ENCODE measurements at places on chromosomes 3 and 15. TPM values are rescaled to one million over a fixed set of nuclear protein-coding genes. Genes with fewer than 3 reads are reported as not detected.

- DNase-seq = no peak
These were observed 111.9 kb downstream of the OXSM start for GRCh38 chr3:25901796-25902195.

Gene SPTSSB
- total RNA-seq = not detected

DNA sequence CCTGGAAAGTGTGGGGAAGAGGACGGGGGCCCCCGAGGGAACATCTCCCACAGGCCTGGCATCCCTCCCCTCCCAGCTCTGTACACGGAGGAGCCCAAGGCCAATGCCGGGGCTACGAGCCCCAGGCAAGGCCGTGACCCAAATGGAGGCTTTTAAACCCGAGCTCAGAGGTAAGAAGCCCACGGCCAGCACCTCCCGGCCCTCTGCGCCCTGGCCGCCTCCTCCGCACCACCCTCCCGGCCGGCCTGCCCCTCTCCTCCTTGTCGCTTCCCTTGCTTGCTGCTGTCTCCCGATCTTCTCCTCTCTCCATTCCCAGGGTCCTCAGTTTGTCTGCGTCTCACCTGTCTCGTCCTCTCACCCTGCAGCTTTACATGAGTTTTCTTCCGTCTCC lies 1.3 kb downstream of the MUC4 start:
- no peak for DNase-seq

DNA sequence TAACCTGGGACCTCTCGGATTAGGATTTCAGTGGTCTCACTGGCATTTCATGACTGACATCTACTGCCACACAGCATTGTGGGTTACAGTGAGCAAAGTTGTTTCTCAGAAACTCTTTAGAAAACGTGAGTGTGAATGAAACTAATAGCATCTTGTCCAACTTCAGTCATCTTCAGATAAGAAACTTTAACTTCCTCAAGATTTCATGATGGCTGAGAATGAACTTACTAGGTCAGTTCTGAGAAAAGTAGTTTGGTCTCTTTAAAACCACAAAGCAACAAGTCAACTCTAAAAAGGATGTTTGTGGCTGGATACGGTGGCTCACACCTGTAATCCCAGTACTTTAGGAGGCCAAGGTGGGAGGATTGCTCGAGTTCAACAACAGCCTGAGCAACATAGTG lies 14.2 kb upstream of the HOMER2 start:
- DNase-seq = no peak

GRCh38 chr3:156605686-156606605 lies 51.0 kb upstream of the SSR3 start:
- peak; percentile 63 for DNase-seq

DNA sequence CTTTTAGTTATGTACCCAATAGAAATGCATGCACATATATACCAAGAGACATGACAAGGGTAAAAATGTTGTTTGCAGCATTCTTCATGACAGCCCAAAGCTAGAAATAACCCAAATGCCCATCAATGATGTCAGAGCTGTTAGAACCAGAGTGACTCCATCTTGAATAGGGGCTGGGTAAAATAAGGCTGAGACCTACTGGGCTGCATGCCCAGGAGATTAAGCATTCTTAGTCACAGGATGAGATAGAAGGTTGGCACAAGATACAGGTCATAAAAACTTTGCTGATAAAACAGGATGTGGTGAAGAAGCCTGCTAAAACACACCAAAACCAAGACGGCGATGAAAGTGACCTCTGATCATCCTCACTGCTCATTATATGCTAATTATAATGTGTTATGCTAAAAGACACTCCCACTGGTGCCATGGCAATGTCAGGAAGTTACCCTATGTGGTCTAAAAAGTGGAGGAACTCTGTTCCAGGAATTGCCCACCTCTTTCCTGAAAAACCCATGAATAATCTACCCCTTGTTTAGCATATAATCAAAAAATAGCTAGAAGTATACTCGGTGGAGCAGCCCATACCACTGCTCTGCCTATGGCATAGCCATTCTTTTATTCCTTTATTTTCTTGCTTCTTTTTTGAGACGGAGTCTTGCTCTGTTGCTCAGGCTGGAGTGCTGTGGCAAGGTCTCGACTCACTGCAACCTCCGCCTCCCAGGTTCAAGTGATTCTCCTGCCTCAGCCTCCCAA lies 32.9 kb downstream of the ZBTB11 start:
- peak; percentile 91 for DNase-seq

- DNase-seq = peak; percentile 95
These were observed 18.3 kb upstream of the ATP8B4 start for GRCh38 chr15:50137330-50137761.

- no peak for DNase-seq
These were observed 163.1 kb downstream of the IL1RAP start for GRCh38 chr3:190677001-190677400.

DNA sequence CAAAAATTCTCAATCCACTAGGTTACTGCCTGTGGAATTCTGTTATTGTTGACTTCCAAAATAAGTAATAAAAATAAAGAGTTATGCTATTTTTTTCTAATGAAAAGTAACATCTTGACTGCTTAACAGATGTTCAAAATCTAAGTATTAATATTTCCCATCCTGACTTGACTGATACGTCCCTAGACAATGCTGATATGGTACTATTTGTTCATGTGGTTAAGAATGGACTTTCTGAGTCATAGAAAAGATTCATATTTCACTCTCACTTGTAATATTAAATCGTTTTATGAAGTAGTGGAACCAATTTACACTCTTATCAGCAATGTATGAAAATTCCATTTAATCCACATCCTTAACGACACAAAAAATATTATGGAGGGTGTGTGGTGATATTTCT lies 104.8 kb upstream of the PLSCR5 start:
- DNase-seq = no peak

GRCh38 chr15:68055224-68055705 lies 1.1 kb downstream of the PIAS1 start:
- peak; percentile 45 for DNase-seq

Gene GOLGA8J
- not detected for total RNA-seq

DNA sequence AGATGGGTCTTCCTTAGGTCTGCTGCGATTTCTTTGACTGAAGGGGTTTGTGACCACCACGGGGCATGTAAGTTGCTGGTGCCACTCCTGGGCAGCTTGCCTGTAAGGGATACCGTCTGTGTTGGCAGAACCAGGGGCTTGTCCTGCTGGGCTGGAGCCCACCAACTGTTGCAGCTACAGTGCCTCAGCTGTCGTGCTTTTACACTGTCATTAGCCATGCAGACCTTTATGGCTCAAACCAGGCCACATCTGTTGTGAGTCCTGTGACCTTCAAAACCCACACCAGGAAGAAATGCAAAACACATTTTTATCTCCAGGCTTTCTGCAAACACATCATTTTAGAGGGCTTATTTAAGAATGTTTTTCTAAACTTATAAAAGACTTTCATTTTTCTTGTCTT lies 168.7 kb downstream of the PTPRG start:
- peak; percentile 42 for DNase-seq

GRCh38 chr3:53650424-53650823 lies 156.0 kb downstream of the CACNA1D start:
- DNase-seq = no peak

GRCh38 chr3:187889106-187889505 lies 143.8 kb upstream of the BCL6 start:
- no peak for DNase-seq

Gene POLQ
- total RNA-seq = 6.4 TPM

- DNase-seq = no peak
These were observed 29.0 kb downstream of the IL17RD start for GRCh38 chr3:57135964-57136719.

DNA sequence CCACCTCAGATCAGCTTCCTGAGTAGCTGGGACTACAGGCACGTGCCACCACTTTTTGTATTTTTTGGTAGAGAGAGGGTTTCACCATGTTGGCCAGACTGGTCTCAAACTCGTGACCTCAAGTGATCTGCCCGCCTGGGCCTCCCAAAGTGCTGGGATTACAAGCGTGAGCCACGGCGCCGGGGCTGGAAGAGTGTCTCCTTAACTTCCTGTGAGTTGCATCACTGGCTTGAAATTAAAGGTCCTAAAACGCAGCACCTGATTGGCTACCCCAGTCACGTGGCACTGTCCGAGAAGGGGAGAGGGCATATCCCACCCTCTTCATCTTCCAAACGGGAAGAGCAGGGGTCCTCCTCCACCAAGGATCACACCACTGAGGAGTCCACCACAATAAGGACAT lies 5.5 kb upstream of the FAM174B start:
- no peak for DNase-seq

GRCh38 chr3:102182162-102182561 lies 252.7 kb upstream of the ZPLD1 start:
- peak; percentile 70 for DNase-seq

- DNase-seq = no peak
These were observed 40.3 kb downstream of the WDR76 start for GRCh38 chr15:43867096-43867495.

GRCh38 chr15:51266656-51267050 lies 71.7 kb downstream of the CYP19A1 start:
- DNase-seq = peak; percentile 44

Gene GPR62
- total RNA-seq = under 0.01 TPM

- peak; percentile 53 for DNase-seq
These were observed 387.2 kb upstream of the SGO1 start for GRCh38 chr3:20573175-20573574.

Gene IGF2BP2
- total RNA-seq = 67.8 TPM

DNA sequence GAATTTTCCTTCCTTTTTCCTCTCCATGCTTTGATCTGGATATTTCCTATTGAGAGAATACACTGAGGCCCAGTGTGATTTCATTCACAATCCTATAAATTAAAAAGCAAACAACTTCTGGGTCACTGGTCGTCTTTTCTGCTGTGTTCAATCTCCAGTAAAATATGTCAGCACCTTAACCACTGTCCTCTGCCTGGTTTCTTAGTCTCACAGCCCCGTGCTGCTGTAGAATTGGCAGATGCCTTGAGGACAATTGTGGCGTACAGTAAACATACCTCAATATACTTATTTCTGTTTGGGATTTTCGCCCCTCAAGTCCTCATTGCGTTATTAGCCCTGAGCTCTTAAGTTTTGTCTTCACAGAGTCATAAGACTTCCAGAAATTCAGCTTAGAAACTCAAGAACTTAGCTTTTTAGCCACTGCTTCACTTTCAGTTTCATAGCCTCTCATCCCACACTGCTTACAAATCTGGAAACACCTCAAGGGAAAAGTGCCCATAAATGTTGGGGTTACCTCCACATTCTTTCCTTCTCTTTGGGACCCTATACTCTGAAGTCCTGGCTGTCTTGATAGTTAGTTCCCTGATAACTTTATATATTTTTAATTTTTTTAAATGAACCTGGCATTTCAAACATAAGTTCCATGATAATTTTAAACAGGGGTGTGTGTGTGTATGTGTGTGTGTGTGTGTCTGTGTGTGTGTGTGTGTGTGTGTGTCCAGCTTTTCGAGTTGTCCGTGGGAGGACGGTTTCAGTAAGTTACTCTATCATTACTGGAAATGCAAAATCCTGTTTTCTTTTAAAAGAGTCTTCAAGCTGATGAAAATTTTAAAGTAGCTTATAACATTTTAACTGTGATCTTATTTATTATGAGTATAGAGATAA lies 238.4 kb upstream of the CTDSPL start:
- no peak for DNase-seq

DNA sequence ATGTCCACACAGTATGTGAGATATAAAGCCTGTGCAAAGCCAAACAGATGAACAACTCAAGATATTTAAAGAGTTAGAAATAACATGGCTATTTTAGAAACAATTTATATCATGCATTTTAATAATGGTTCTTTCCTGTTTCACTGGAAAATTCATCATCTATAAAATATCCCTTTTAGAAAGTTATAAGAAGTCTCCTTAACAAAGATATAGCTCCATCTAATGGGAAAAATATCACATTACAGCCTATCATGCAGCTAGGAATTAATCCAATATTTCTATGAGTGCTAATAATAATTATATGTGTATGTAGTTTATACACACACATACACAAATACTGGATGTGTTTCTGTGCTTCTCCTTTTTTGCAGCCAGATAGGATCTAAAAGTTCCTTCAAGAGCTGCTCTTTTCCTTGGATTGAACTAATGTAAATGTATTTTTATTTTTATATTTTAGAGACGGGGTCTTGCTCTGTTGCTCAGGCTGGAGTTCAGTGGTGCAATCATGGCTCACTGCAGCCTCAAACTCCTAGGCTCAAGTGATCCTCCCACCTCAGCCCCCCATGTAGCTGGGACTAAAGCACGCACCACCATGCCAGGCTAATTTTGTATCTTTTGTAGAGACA lies 21.6 kb downstream of the RPL22L1 start:
- DNase-seq = peak; percentile 39

Gene OSBPL10
- total RNA-seq = 16.8 TPM

DNA sequence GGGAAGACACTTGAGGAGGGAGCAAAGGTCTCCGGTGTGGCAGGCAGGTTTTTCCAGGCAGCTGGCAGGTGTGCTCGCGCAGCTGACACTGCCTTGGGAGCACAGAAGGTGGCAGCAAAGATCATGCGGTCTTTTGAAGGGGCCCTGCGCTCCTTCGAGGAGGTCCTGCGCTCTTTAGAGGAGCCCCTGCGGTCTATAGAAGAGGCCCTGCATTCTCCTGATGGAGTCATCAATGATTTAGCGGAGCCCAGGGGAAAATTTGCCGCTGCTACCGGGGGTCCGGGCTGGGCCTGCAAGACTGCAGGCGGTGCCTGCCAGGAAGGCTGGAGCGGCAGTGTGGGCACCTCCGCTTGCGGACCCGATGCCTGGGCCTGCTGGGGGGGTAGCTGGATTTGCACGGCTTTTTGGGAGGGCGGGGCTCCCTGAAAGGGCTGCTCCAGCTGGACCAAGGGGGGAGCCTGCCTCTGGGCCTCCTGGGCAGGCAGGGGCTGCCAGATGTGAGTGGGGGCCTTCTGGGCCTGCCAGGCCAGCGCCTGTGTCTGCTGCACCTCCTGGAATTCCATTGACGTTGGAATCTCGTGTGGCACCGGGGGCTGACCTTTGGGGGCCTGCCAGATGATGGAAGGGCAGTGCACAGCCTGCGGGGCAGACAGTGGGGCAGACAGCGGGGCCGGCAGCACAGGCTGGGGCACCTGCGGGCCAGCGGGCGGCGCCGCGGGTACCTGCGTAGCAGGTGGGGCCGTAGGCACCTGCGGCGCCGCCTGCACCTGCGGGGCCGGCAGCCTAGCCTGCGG lies 2.1 kb downstream of the MAGEL2 start:
- DNase-seq = no peak

Gene CSNK1G1
- 37.6 TPM for total RNA-seq

DNA sequence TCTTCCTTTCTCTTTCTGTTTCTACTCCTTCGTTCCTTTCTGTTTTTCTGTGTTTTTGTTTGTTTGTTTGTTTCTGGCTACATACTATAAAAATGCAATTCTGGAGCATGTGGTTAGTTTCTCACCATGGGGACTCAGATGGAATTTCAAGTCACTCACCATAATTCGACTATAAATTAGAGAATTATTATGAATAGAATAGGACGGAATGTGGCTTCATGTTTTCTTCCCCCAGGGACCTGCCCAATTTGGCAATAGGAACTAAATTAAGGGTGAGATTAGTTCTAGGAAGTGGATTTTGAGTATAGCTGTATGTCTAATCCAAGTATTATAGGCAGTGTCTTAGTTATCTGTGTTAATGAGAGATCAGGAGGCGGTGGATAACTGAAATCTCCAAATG lies 96.9 kb downstream of the THSD4 start:
- no peak for DNase-seq
